Uterus (tissue), 4 donors: ENCODE measurements at places on chromosomes 13 and 19. TPM values are rescaled to one million over a fixed set of nuclear protein-coding genes. Genes with fewer than 3 reads are reported as not detected.

- peaks cover 37% of the 10 kb centered on the region for H3K4me1 ChIP-seq
- no peak overlapping the region for H3K4me3 ChIP-seq
- H3K27me3 ChIP-seq: no peaks in the 10 kb centered on the region
- no peaks in the 10 kb centered on the region for H3K36me3 ChIP-seq
- DNase-seq: peak; percentile 63
- peak overlapping the region; percentile 100 for H3K27ac ChIP-seq
These were observed 8.6 kb upstream of the MKNK2 start for GRCh38 chr19:2059422-2060201.

GRCh38 chr13:27658546-27658945, 36.9 kb downstream of the POLR1D start:
- no peak overlapping the region for H3K4me3 ChIP-seq
- H3K36me3 ChIP-seq: no peaks in the 10 kb centered on the region
- no peaks in the 10 kb centered on the region for H3K4me1 ChIP-seq
- no peak for DNase-seq

DNA sequence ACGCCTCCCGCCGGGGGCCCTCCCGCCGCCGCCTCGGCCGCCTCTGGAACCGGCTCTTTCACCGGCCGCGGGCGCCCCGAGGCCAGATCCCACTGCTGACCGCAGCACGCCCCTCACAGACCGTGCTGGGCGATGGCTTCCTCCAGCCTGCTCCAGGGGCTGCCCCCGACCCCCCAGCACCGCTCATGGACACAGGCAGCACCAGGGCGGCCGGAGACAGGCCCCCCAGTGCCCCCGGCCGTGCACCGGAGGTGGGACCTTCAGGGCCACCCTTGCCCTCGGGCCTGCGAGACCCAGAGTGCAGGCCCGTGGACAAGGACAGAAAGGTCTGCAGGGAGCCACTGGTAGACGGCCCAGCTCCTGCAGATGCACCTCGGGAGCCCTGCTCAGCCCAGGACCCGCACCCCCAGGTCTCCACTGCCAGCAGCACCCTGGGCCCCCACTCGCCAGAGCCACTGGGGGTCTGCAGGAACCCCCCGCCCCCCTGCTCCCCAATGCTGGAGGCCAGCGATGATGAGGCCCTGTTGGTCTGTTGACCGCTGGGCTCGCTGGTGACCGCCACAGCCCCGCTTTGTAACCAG, 13.0 kb downstream of the LRP3 start:
- H3K27me3 ChIP-seq: no peaks in the 10 kb centered on the region
- no peak overlapping the region for H3K4me3 ChIP-seq
- no peaks in the 10 kb centered on the region for H3K4me1 ChIP-seq
- no peak overlapping the region for H3K27ac ChIP-seq
- DNase-seq: no peak

DNA sequence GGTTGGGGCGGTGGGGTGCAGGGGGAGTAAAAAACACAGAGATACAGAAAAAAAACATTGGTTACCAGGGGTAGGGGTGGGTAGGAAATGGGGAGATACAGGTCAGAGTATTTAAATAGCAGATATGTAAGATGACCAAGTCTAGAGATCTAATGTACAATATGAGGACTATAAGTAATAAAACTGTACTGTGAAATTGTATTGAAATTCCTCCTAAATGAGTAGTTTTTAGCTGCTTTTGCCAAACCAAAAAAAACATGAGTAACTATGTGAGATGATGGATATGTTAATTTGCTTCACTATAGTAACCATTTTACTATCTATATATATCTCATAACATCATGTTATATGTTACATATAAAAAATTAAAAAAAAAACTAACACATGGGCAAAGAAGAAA, 29.6 kb downstream of the VWA8 start:
- H3K27ac ChIP-seq: no peak overlapping the region
- no peak for DNase-seq
- H3K36me3 ChIP-seq: no peaks in the 10 kb centered on the region
- no peak overlapping the region for H3K4me3 ChIP-seq

GRCh38 chr19:30425885-30426838, 54.0 kb downstream of the ZNF536 start:
- no peaks in the 10 kb centered on the region for H3K36me3 ChIP-seq
- DNase-seq: no peak
- H3K4me3 ChIP-seq: no peak overlapping the region
- H3K27me3 ChIP-seq: no peaks in the 10 kb centered on the region

GRCh38 chr13:38879278-38879677, 111.4 kb downstream of the STOML3 start:
- H3K36me3 ChIP-seq: no peaks in the 10 kb centered on the region
- H3K27me3 ChIP-seq: no peaks in the 10 kb centered on the region
- no peak overlapping the region for H3K27ac ChIP-seq
- no peak for DNase-seq

GRCh38 chr13:29193083-29193482, 372.9 kb downstream of the MTUS2 start:
- no peaks in the 10 kb centered on the region for H3K36me3 ChIP-seq
- no peak overlapping the region for H3K4me3 ChIP-seq
- H3K27ac ChIP-seq: no peak overlapping the region
- no peaks in the 10 kb centered on the region for H3K27me3 ChIP-seq
- no peaks in the 10 kb centered on the region for H3K4me1 ChIP-seq

- no peak for DNase-seq
- no peak overlapping the region for H3K4me3 ChIP-seq
- no peaks in the 10 kb centered on the region for H3K4me1 ChIP-seq
- H3K36me3 ChIP-seq: no peaks in the 10 kb centered on the region
These were observed 91.7 kb downstream of the GADD45B start for GRCh38 chr19:2567580-2567979.

- peak; percentile 84 for DNase-seq
- peak overlapping the region; percentile 83 for H3K27ac ChIP-seq
- no peaks in the 10 kb centered on the region for H3K36me3 ChIP-seq
- peaks cover 20% of the 10 kb centered on the region for H3K4me1 ChIP-seq
- no peaks in the 10 kb centered on the region for H3K27me3 ChIP-seq
- H3K4me3 ChIP-seq: peak overlapping the region; percentile 13
These were observed 81.4 kb downstream of the RNASEH2B start for GRCh38 chr13:50990818-50991506.

DNA sequence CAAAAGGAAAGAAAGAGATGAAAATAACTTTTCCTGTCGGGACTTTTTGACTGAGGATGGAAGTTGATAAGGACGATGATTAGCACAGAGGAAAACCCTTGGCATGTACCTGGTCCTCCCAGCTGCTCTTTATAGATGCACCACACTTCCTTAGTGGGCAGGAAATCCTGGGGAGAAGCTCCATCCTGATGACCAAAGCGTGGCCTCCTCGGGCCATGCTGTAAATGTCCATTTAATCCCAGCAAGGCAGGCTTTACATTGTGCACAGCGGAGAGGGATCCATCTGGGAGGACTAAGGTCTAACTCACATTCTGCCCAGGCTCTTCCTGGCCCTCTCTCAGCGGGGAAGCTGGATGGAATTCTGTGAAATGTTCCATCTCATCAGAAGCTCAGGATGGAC, 113.5 kb downstream of the COL4A2 start:
- DNase-seq: no peak
- no peak overlapping the region for H3K27ac ChIP-seq
- H3K27me3 ChIP-seq: no peaks in the 10 kb centered on the region
- no peak overlapping the region for H3K4me3 ChIP-seq

UBE2S gene
- total RNA-seq: 3.2 TPM

HAUS8 gene
- total RNA-seq: 2.6 TPM

BIVM gene
- 9.0 TPM for total RNA-seq

NDUFA11 gene
- total RNA-seq: 179 TPM
